Stimulated activated CD4-positive, alpha-beta T cell treated with anti-CD3 and anti-CD28 coated beads, TNF-alpha, amount 100 ng/mL, for 4 hours (primary cell): ENCODE measurements at places on chromosomes 13 and 19.

DNA sequence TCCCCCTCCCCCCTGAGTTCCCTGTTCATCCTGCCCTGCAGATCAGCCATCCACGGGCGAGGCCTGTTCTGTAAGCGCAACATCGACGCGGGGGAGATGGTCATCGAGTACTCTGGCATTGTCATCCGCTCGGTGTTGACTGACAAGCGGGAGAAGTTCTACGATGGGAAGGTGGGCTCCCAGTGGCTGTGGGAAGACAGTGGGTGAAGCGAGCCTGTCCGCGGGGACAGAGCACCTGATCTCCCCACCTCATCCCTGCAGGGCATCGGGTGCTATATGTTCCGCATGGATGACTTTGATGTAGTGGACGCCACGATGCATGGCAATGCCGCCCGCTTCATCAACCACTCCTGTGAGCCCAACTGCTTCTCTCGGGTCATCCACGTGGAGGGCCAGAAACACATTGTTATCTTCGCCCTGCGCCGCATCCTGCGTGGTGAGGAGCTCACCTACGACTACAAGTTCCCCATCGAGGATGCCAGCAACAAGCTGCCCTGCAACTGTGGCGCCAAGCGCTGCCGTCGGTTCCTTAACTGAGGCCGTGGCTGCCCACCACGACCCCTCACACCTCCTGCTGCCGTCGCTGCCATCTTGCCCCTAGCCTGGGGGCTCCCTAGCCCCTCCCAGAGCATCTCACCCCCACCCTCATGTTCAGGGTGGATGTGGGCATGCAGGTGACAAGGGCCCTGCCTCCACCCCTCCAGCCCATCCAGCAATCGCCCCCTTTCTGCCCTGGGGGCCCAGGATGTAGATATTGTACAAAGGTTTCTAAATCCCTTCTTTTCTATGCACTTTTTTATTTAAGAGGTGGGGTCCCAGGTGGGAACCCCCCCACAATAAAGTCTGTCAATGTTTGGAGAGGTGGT, 4.0 kb downstream of the IGFLR1 start:
- DNase-seq, result no peak

DNA sequence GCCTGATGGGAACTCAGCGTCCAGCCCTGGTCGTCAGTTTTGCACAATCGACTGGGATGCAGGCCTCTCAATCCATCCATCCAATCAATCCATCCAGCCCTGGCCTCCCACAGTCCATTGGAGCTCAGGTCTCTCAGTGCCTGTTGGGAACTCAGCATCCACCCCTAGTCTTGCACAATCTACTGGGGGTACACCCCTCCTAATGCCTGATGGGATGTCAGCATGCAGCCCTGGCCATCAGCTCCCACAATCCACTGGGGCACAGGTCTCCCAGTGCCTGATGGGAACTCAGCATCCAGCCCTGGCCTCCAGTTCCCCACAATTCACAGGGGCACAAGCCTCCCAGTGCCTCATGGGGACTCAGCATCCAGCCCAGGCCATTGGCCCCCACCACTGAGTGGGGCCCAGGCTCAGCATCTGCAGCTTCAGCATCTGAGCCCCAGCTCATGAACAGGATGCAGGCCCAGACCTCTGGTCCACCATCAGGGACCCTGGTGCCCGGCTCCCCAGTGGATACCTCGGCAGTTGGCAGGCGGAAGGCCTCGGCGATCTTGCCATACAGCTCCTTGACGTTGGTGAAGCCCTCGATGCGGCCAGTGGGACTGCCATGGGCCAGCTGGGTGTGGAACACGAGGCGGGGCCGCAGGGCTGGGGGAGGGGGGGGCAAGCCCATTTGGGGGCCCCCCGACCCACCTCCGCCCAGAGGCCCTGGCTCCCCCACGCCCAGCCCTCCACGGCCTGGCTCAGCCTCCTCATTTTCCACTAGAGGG, 7.2 kb upstream of the PTGER1 start:
- no peak for DNase-seq

DNA sequence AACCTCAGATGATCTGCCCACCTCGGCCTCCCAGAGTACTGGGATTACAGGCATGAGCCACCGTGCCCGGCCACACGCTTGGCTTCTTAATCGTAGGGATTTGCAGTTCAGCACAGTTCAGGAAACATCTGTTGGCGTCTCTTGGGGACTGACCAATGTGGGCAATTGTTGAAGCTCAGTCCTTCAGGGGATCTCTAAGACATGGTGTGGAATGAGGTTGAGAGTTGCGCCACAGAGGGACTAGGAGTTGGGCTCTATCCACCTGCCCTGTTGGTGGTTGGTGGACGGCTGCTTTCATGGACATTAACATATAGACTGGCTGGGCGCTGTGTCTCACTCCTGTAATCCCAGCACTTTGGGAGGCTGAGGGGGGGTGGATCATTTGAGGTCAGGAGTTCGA, 37.3 kb upstream of the SIN3B start:
- no peak for DNase-seq

DNA sequence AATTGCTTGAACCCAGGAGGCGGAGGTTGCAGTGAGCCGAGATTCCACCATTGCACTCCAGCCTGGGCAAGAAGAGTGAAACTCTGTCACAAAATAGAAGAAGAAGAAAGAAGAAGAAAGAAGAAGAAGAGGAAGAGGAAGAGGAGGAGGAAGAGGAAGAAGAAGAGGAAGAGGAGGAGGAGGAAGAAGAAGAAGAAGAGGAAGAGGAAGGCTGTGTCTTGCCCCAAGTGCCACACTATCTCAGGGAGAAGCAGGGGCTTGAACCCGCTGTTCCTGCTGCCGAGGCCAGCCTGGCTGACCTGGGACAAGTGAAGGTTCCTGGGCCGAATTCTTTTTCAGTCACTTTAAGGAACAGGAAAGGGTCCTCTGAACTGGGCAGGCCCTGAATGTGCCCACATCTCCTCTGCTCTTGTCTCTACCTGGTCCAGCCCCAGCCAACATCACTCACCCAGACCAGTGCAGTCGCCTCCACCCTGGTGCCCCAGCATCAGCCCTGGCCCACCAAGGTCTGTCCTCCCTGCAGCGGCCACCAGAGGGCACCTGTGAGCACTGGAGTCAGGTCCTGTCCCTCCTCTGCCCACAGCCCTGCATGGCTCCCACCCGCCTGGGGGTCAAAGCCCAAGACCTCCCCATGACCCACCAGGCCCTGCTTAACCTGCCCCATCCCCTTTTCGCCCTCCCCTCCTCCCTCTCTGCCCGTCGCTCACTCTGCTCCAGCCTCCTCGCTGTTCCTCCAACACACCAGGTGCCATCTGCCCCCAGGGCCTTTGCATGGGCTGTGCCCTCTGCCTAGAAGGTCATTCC, 20.0 kb downstream of the TICAM1 start:
- peak; percentile 78 for DNase-seq

GRCh38 chr19:38213469-38213868, 10.6 kb downstream of the DPF1 start:
- no peak for DNase-seq

DNA sequence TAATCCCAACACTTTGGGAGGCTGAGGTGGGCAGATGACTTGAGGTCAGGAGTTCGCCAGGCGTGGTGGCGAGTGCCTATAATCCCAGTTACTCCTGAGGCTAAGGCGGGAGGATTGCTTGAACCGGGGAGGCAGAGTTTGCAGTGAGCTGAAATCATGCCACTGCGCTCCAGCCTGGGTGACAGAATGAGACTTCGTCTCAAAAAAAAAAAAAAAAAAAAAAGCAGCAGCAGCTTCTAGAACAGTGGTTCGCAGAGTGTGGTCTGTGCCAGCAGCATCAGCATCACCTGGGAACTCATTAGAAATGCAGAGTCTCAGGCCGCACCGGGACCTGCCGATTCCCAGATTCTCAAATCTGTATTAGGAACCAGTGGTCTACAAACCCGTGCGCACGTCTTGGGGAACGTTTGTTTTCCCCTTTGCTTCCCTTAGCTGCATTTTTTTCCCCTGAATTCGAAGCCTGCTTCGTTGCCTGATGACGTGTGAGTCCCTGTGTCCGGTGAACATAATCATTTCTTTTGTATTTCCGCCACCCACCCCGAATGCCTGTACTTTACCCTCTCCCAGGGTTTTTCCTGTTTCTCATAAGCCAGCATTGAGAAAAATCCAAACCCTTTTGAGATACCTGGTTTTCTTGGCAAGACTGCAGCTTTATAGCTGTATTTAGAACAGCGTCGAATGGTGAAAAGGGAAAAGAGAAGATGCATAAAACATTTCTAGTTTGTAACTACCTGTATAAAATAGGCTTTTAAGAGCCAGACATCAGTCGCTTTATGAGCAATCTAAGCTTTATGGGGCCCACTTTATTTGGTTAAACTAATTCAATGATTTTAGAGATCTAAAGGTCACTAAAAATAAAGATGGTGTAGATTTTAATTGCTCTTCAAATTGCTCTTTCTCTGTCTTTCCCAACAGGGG, 49.8 kb downstream of the BICRA start:
- no peak for DNase-seq

DNA sequence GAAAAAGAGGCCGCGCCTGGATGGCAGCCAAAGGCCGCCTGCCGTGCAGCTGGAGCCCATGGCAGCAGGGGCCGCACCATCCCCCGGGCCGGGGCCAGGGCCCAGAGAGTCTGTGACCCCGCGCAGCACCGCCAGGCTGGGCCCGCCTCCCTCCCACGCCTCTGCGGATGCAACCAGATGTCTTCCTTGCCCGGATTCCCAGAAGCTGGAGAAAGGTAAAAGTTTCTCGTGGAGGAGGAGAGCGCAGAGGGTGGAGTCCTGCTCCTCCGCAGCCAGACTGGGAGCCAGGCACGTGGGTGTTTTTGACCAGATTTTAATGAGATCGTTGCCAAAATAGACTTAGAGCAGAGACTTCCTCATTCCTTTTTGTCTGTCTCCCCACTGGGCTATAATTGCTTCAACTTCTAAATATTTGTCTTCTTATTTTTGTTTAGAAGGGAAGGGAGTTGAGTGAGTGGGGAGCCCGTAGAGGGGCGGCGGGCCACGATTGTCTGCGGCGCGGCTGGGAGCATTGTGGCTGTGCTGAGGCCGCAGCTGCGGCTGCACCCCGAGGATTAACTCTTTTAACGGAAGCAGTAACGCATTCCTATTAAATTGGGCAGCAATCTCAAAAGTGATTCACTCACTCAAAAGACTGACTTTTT, 22.8 kb upstream of the NDUFS7 start:
- DNase-seq, result no peak

- no peak for DNase-seq
These were observed 30.3 kb downstream of the SLITRK6 start for GRCh38 chr13:85768946-85769345.

GRCh38 chr19:40947573-40947972, 43.5 kb upstream of the CYP2B6 start:
- no peak for DNase-seq

GRCh38 chr13:45921162-45921736, 69.7 kb upstream of the SIAH3 start:
- no peak for DNase-seq

DNA sequence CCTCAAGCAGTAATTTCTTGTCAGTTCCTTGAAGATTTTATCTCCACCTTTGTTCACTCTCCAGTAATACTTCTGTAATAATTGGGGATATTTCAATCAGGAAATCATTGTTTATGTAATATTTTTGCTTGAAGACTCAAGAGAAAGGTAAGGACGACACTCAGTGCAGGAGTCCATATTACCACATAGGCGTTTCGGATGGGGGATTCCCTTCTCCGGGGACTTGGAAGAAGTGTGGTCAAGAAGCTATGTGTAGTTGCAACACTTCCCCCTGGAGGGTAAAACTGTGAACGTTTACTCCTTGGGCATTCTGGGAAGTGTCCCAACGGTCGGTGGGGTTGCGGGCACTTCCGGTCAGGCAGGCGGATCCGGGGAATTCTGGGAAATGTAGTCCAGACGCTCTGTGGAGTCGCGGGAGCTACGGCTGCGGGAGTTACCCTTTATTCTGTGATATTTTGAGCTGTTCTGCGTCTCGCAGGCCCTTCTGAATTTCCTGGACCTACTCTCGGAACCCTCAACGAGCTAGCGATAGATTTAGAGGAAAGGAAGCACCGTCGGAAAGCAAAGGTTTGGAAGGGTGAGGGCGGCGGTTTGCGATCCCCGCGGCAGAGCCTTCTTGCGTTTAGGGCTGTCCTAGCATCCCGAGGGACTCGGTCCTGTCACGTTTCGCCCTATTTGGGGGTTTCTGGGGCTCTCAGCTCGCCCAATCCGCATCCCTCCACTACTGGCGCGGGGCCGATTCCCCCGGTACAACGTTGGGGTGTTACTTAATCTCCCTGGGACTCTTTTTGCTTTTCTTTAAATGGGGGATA, at the start of gene ZNF221:
Gene ZNF221, plus strand, starts transcription at position 395 of the 812 bp plus-strand sequence. CDS start 11,499 bp downstream, outside the sequence.
- DNase-seq, result peak; percentile 6

DNA sequence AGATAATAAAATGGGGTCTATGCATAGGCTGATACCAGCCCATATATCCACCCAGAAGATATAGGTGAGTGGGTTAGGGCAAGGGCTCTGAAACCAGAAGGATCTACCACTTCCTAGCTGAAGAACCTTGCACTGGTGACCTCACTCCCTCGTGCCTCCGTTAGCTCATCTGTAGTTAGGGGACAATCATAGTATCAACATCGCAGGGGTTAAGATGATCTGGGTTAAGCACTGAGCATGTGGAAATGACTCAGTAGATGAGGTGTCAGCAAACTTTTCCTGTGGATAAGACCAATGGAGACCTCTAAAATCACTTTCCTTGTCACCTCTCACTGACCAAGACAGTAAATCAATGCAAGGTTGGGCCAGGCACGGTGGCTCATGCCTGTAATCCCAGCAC, 30.5 kb downstream of the TNFSF14 start:
- DNase-seq, result no peak

GRCh38 chr13:113002206-113002912, 33.3 kb downstream of the MCF2L start:
- no peak for DNase-seq

DNA sequence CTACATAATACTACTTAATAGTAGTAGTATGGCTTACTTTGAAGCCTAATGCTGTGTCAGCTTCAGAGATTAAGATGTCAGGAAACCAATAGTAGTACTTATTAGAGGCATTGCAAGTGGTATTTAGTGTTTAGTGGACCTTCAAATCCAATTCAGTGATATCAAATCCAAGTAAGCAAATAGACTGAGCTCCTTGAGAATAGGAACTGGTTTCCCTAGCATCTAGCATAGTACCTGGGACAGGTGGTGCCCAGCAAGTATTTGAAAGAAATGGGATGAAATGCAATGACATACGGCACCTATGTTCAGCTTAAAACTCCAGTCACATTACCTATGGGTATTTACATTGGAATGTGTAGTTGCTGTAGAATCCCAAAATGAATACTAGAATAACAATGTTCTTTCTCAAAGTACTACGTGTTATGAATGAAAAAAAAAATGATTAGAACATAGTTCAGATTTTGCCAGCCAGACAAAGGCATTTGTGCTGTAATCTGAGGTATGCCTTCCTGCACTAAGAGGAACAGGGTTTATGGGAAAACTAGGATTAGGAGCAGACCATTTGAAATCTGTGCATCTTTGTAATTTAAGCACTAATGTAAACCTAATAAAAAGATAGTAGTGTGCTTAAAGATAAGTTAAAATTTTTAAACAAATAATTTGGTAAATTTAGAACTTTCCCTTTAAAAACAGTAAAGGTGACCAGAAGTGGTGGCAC, 17.1 kb downstream of the LSM14A start:
- DNase-seq, result no peak
